ENCODE measurements at places on chromosomes 1 and 21.

DNA sequence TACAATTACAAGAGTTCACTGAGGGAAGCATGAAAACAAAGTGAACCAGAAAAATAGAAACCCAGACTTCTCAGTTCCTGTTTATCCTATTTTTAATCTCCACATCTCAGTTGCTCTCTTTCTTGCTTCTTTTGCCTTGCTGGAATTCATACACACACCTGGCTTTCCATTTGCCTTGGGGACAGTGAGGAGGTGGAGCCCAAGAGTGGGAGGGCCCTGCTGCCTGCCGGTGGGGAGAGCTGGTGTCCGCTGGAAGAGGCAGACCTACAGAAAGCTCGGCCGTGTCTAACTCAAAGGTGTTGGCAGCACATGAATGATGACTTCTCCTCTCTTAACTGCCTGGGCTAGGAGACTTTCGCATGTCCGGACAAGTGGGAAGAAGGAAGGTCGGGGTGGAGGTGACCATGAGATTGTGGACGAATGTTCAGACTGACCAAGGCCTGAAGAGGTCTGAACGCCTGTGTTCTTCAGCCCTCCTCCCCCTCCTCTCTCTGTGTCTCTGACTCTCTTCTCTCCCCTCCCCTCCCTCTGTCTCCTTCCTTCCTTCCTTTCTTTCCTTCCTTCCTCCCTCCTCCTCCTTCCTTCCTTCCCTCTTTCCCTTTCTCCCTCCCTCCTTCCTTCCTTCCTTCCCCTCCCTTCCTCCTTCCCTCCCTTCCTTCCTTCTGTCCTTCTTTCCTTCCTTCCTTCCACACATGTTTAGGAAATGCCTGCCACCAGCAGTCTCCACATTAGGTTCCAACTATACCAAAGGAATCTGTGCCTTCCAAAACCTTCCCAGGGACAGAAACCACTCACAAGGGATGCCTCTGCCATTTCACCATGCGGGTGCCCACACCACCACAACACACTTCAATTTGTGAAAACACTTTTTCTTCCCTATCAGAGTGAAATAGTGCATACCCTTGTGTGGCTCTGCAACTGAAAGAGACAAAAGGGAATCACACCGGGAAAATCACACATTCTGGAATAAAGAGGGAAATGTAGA lies 157.3 kb upstream of the RUNX1 start:
- DNase-seq: peak; percentile 65

DNA sequence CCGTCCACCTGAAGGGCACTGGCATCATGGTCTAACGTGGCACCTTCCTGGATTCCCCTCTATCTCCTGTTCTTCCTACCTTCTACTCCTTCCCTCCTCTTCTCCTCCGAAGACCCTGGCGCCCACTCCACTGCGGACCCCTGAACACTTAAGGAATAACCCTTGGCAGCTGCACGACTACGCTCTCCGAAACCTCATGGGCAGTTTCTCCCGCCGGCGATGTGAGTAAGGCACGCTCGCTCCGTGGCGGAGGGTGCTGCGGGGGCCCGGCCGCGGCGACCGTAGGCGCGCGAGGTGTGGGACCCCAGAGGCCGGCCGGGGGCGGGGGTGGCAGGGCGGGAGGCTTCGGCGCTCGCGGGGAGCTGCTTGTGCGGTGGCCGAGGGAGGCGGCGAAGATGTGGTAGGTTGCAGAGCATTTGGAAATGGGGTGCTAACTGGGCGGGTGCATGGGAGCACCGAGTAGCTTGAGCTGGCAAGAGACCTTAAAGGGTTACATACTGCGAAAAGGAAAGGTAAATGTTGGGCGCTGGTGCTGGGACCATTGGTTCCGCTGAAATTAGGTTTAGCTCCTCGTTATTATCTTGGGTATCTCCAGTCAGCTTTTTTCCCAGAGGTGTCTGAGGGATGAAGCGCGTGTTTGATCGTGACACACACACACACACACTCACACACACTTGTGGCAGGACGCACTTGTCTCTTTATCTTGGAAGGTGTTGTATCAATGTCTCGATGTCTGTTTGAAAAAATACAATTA lies 876 bp downstream of the LRRC7 start:
- DNase-seq: peak; percentile 7

DNA sequence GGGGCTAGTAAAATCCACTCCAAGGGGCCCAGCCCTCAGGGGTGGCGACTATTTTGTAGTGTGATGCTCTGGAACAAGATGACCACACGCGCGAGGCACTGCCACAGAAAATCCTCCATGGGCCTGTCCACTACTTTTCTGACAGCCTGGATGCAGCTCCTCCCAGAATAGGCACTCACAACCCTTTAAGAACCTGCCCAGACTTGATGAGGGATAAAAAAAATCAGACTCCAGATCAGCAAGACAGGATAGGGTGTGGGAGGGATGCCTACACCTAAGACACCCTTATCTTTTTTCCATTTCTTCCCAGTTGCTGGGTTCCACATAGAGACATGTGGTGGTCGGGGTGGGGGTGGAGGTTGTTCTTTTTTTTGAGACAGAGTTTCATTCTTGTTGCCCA lies 33.5 kb downstream of the PCAT6 start:
- peak; percentile 49 for DNase-seq

DNA sequence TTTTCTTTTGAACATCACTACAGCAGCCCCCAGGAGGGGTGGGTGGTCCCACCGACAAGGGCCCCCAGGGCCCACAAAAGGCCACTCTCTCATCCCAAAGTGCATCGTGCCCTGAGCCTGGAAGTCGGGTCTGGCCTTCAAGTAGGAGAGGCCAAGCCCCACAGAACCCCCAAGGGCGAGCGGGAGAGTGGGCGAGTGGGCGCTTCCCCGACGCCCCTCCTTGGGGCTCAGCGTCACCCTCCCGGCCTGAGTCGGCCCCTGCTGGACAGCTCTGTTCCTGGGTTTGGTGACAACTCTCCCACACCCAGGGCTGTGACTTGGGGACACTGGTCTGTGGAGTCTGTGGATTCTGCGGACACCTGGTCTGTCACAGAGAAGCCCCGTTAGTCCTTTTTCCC lies 42.2 kb upstream of the COL18A1 start:
- no peak for DNase-seq

GRCh38 chr1:202958544-202959275 lies 598 bp upstream of the ADIPOR1 start:
- DNase-seq: no peak

DNA sequence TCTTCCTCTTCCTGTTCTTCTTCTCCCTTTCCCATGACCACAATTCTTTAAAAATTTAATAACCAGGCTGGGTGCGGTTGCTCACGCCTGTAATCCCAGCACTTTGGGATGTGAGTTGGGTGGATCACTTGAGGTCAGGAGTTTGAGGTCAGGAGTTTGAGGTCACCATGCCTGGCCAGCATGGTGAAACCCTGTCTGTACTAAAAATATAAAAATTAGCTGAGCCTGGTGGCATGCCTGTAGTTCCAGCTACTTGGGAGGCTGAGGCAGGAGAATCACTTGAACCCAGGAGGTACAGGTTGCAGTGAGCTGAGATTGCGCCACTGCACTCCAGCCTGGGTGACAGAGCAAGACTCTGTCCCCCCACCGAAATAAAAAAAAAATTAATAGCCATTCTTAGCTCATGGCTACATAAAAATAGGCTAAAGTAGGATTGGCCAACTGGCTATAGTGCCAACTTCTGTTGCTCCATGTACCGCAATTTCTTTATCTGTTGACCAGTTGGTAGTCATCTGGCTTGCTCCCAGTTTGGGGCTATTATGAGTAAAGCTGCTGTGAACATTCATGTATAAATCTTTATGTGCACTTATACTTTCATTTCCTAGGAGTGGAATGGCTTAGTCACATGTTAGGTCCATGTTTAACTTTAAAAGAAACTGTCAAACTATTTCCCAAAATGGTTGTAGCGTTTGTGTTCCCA lies 136.3 kb downstream of the PEX14 start:
- DNase-seq: no peak

DNA sequence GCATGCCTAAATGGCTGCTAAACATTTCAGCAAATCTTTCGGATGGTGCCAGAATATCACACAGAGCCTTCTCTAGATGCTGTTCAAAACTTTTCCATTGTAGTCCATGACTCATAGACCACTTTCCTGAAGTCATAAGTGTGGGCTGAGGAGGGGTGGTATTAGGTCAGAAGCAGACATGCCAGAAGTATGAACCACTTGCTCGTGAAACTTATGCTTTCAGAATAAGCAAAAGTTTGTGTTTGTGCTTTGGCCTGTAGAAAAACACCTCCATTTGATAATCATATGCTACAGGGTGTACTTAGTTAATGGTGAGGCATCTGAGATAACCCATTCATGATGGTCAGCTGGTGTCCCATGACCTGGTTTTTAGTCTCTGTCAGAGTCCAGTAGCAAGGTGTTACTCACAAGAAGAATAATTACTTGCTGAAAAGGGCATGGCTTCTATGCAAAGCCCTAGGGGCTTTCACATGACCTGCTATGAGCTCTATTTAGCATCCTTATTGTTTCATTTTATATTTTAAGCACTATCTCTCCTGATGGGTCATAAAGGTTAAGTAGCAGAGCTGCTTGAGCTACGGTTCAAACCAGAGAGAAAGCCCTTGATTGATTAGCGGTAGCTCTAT lies 183.1 kb upstream of the IVNS1ABP start:
- peak; percentile 90 for DNase-seq

DNA sequence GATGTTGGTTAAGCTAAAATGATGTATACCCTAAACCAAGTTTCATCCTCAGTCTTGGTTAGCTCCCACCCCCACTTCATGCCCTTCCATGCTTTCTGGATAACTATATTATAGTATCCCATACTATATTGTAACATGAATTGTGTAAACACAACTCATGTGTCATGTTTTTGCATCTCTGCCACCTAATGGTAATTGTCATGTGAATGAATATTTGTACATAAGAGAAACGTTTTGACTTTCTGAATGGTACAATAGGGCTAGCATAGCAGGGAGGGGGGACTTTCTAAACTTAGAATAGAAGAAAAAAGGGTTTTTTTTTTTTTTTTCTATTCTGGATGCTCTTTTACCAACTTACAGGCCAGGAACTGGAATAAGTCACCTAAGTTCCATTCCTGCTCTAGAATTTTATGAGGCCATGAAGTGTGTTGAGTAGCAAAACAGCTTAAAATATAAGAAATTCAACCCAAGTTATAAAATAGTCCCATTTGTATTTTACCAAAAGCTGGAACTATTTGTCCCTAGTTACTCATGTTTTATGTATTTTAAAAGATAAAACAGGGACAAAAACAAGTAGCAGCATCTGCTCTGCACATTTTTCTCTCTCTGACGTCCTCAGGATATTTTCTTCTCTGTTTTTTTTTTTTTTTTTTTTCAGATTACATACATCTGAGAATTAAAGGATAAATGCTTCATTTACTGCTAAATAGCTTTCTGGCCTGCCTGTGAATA lies 77.4 kb downstream of the HLX start:
- no peak for DNase-seq

GRCh38 chr21:18178509-18178908 lies 66.1 kb upstream of the CHODL start:
- DNase-seq: no peak

DNA sequence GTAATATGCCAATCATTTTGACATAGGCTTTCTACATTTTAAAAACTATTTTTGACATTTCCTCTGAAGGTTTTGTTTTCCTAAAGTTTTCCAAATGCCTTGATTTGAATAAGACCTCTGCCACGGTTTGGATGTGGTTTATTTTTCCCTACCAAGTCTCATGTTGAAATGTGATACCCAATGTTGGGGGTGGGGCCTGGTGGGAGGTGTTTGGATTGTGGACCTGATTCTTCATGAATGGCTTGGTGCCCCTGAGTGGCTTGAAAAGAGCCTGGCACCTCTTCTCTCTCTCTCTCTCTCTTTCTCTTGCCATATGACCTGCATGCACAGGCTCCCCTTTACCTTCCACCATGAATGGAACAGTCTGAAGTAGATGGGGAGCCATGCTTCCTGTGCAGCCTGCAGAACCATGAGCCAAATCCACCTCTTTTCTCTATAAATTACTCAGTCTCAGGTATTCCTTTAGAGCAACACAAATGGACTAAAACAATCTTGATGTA lies 14.8 kb downstream of the MMEL1 start:
- DNase-seq: no peak

DNA sequence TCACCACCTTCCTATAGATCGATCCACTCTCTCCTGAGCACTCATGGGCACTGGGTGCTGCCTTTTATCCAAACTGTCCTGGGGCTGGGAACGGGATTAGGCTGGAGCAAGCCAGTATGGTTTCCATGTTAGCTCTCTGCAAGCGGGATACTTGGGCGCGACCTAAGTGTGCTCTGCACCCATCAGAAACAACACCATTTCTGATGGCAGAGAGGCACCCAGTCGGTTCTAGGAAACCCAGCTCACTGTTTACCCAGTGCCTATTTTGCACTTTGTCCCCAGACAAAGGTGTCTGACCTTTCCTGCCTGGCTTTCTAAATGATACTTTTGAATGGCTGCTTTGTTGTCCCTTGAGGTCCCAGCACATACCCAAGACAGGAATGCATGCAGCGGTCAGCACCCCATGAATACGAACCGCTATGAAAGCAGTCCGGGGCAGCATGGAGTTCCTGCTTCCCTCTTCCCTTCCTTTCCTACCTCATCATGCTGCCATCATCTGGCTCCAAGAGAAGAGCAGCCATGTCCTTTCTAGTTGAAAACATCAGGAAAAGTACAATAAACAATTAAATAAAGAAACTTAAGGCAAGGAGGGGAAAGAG lies 83.9 kb downstream of the TRABD2B start:
- no peak for DNase-seq

DNA sequence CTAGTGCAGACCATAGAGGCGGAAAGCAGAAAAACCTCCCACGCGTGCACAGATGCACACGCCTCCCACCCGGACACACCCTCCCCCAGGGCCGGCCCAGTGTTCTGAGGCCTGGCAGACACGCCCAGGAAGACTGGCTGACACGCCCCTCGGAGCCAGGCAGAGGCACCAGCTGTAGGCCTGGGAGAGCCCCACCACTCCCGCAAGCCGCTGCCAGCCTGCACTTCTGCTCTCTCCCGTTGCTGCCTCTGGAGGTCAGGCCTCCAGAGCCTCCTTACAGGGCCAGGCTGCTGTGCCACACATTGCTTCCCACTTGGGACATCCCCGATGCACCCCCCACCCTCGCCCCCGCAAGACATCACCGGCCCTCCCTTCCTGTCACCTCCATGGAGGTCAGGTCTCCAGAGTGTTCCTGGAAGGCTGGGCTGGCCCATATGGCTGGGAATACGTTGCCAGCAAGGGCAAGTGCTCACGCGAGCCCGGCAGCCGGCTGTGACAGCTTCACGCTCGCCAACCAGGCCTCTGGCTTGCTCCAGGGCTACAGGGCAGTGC lies 40.4 kb downstream of the CASZ1 start:
- peak; percentile 6 for DNase-seq

DNA sequence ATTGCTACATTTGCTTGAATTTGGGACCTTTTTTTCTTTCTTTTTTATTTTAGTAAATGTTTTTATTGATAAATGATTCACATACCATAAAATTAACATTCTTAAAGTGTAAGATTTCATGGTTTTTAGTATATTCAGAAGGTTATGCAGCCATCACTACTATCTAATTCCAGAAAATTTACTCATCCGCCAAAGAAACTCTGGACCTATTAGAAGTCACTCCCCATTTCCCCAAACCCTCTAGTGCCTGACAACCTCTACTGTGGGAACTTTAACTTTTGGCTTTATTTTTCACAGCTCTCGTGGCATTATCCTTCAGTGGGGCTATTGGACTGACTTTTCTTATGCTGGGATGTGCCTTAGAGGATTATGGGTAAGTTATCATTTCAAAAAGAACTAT lies 4.5 kb downstream of the LEPR start:
- no peak for DNase-seq
